ENCODE measurements at places on chromosomes 11 and 22.

- ATAC-seq, result no peak
- H3K27me3 ChIP-seq, result no peaks in the 10 kb centered on the region
- H3K4me3 ChIP-seq, result no peak overlapping the region
- no peaks in the 10 kb centered on the region for H3K36me3 ChIP-seq
- H3K4me1 ChIP-seq, result no peaks in the 10 kb centered on the region
- no peak overlapping the region for H3K27ac ChIP-seq
Measured at GRCh38 chr11:32990481-32990880, 25.2 kb upstream of the DEPDC7 start.

DNA sequence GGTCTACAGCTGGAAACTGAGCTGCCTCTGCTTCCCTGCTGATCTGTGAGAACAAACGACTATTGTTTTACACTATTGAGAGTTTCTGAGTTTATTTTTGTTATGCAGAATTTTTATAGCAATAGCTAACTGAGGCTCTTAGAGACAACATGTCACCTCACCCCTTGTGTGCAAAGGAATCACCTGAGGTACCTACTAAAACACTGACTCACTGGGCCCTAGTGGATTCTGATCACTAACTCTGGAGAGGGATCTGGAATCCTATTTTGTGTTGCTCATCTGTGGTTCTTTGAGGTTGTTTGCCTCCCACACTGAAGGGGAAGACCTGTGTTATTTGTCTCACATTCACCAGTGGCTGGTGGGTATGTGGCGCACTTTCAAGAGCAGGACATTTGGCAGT is 13.4 kb upstream of the B3GAT1 start:
- peaks cover 53% of the 10 kb centered on the region for H3K27me3 ChIP-seq
- no peak for ATAC-seq
- no peak overlapping the region for H3K4me3 ChIP-seq
- no peak overlapping the region for H3K27ac ChIP-seq

DNA sequence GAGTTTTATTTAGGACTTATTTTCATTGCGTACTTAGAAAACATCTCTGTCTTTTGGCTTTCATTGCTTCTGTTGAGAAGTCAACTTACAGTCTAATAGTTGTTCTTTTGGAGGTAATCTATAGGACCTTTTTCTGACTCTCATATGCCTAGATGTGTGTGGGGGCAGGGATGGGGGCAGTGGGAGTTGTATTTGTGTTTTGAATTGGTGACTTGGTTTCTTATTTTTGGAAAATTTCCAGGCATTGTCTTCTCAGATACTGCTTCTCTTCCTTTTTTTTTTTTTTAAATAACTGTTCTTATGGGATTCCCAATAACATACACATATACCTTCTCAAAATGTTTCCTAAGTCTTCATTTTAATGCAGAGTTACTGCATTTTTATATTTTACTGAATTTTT is 58.0 kb downstream of the FAR1 start:
- H3K4me3 ChIP-seq, result no peak overlapping the region
- H3K36me3 ChIP-seq, result peaks cover 49% of the 10 kb centered on the region
- H3K27me3 ChIP-seq, result no peaks in the 10 kb centered on the region
- H3K4me1 ChIP-seq, result no peaks in the 10 kb centered on the region
- H3K27ac ChIP-seq, result no peak overlapping the region

GRCh38 chr11:86513746-86514373 is 139.2 kb downstream of the CCDC81 start:
- H3K27me3 ChIP-seq, result no peaks in the 10 kb centered on the region
- H3K27ac ChIP-seq, result no peak overlapping the region
- H3K4me1 ChIP-seq, result peaks cover 7% of the 10 kb centered on the region
- H3K36me3 ChIP-seq, result no peaks in the 10 kb centered on the region

DNA sequence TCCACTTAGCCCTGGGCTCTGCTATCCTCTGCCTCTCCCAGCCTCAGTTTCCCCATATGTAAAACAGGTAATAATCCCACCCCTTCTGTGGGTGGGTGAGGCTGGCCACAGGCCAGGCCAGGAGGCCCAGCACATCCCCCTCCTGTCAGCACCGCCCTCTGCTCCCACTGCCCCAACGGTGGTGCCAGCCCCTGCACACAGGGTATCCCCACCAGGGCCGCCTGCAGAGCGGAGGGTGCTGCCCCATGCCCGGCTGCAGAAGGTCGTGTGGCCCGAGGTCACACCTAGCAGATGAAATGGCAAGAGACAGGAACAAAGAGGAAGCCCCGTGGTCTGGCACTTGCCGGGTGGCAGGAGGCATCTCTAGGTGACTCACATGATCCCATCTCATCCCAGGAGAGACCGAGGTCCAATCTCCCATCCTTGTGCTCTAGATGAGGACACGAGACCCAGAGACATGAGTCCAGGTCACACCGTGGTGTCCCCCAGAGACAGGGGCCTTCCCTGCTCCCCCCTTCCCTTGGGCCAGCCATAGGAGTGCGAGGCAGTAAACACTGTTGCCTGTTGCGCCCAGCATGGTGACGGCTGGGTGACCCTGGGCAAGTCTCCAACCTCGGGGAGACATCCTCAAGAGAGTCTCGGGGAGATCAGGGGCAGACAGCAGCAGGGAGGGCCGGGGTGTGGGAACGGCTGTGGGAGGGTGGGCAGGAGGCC is 27.2 kb upstream of the PPARA start:
- no peak overlapping the region for H3K4me3 ChIP-seq
- H3K27me3 ChIP-seq, result no peaks in the 10 kb centered on the region
- peaks cover 28% of the 10 kb centered on the region for H3K4me1 ChIP-seq
- H3K27ac ChIP-seq, result no peak overlapping the region
- no peaks in the 10 kb centered on the region for H3K36me3 ChIP-seq

- H3K4me3 ChIP-seq, result no peak within 1 kb of the TSS
- H3K27me3 ChIP-seq, result peaks cover 19% of the 10 kb centered on the region
- H3K4me1 ChIP-seq, result no peaks in the 10 kb centered on the region
- no peaks in the 10 kb centered on the region for H3K36me3 ChIP-seq
- H3K27ac ChIP-seq, result no peak within 1 kb of the TSS
- ATAC-seq, result no peak
Measured at GRCh38 chr11:128942817-128943427, at the start of gene TP53AIP1. Gene TP53AIP1, minus strand, starts transcription at chr11:128942871. Its CDS starts 5,053 bp downstream, at chr11:128937818.

GRCh38 chr22:35863432-35863831 is 145.8 kb downstream of the APOL5 start:
- ATAC-seq, result no peak
- no peaks in the 10 kb centered on the region for H3K36me3 ChIP-seq
- peaks cover 3% of the 10 kb centered on the region for H3K4me1 ChIP-seq
- no peak overlapping the region for H3K4me3 ChIP-seq
- H3K27me3 ChIP-seq, result no peaks in the 10 kb centered on the region

DNA sequence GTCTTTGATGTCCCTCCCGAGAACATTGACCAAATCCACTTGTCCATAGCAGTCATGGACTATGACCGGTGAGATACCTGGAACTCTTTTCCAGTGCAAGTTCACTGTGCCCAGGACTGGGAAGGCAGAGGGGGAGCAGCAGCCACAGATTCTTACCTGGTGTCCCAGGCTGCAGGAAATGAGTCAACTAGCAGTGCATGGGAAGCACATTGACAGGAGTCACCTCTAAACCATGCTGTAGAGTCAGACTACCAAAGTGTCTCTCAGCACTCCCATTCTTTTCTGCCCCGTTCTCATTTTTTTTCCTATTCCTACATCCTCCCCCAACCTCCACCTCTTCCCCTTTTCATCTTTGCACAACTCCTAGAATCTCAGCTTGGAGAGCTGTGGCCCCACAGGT is 67.2 kb upstream of the OLFML1 start:
- H3K4me1 ChIP-seq, result no peaks in the 10 kb centered on the region
- ATAC-seq, result no peak
- H3K27me3 ChIP-seq, result peaks cover 9% of the 10 kb centered on the region
- no peaks in the 10 kb centered on the region for H3K36me3 ChIP-seq

DNA sequence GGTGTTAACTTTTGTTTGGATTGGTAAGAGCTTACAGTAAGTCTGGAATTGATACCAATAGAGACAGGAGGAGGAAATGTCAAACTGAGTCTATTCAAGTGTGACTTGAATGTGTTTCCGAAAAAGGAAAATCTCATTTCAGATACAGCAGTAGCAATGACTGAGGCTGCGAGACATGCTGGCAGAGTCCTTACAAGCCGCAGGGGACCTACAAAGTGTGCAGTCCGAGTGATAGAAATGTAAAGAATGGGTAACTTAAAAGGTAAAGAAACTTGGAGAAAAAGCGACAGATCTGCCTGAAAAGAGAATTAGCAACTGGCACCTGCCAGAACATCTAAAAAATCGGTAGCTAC is 444 bp downstream of the CWF19L2 start:
- peak overlapping the region; percentile 86 for H3K4me3 ChIP-seq
- ATAC-seq, result no peak
- peaks cover 23% of the 10 kb centered on the region for H3K4me1 ChIP-seq
- H3K27me3 ChIP-seq, result no peaks in the 10 kb centered on the region
- peak overlapping the region; percentile 73 for H3K27ac ChIP-seq

DNA sequence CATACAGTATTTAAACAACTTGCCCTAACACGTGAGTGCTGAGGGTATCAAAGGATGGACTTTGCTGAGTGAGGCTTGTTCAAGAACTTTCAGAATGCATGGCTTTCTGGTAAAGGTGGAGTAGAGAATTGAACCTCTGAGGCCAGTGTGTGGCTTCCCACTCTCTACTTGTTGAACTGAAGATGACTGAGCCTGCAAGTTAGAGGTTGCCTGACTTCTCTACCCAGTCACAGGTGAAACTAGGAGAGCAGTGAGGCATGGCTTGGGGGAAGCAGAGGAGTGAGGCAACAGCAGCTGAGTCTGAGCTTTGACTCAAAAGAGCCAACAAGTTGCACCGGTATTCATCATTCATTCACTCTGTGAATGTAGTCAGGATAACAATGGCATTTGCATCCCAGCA is 256.4 kb upstream of the SESN3 start:
- H3K4me3 ChIP-seq, result no peak overlapping the region
- no peaks in the 10 kb centered on the region for H3K27me3 ChIP-seq
- no peak for ATAC-seq
- H3K27ac ChIP-seq, result no peak overlapping the region

DNA sequence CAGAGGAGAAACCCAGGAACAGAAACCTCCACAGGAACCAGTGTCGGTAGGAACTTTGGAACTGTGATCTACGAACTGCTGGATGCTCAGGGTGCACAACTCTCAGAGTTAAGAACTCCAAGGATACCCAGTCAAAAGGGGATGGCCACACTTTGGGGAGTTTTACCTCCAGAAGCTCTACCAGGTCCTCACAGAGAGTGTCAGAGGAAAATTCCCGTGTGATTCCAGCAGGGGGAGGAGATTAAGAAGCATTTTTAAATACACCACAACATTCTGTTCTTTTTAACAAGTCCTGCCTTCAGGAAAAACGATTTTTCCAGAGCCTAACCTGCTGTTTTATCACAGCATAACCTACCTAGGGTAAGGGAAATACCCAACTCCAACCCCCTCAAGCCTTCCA is 104.0 kb downstream of the SOX6 start:
- H3K27me3 ChIP-seq, result no peaks in the 10 kb centered on the region
- no peaks in the 10 kb centered on the region for H3K36me3 ChIP-seq
- H3K4me1 ChIP-seq, result no peaks in the 10 kb centered on the region
- no peak for ATAC-seq
- H3K27ac ChIP-seq, result no peak overlapping the region

DNA sequence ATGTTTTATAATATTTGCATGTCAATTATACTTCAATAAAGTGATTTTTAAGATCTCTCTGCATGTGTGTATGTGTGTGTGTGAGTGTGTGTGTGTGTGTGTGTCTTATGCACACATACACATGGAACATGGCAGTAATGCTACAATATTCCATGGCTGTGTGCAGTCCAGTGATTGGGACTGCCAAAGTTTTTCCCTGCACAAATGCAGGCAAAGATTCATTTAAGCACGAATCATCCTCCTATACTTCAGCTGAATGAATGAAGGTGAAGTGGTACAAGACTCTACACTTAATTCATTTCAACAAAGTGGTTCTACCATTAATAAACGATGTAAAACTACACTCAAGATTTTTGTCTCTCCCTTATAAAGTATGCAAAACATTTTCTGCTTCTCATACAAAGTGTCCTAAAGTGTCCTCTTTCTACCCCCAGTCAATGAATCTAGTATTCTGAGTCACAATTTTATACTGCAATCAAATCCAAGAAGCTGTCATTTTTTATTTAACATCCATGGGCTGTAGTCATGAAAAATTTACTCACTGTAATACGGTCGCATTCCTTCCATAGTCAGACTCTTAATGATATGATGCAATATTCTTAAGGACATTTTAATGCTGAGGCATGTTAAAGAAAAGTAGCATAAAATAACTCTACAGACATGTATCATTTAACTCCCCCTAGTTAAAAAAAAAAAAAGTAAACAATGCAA is 132.4 kb downstream of the TTC28 start:
- ATAC-seq, result peak; percentile 36
- no peak overlapping the region for H3K27ac ChIP-seq
- H3K4me1 ChIP-seq, result no peaks in the 10 kb centered on the region
- H3K27me3 ChIP-seq, result no peaks in the 10 kb centered on the region
- H3K36me3 ChIP-seq, result peaks cover 3% of the 10 kb centered on the region

- H3K27me3 ChIP-seq, result no peaks in the 10 kb centered on the region
- no peak overlapping the region for H3K27ac ChIP-seq
- H3K4me1 ChIP-seq, result no peaks in the 10 kb centered on the region
- ATAC-seq, result no peak
Measured at GRCh38 chr22:20401376-20402014, 7.5 kb downstream of the ZNF74 start.

DNA sequence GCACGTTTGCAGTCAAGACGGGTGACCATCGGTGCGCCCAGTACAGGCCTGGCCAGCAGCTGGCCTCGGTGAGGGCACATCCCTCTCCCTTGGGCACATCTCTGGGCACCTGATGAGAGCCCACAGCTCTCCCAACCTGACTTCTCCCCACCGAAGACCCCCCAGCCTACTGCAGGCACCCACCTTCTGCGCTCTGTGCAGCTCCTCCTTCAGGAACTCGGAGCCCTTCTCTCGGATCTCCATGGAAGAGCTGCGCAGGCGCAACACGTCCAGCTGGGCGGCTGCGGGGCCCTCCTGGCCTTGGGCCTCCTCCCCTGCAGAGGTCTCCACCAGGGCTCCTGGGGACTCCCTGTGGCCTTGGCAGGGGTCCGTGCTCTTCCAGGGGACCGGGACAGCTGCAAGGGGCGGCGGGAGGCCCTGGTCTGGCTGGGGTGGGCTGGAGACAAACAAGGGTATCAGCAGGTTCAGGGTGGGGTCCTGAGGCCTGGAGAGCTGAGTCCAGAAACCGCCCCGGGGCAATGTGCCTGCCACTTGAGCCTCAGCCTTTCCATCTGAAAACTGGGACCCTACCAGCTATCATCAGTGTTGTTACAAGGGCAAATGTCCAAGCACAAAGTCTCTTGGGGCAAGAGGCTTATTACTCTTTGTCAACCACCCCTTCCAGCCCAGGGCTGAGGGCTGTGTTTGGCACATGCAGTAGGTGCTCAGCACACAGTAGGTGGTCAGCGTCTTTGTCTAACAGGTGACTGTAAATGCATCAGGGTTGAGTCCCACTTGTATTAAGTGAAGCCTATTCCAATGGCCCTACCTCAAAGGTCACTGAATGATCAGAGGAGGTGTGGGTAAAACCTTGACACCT is 9.3 kb downstream of the RAB3IL1 start:
- H3K27ac ChIP-seq, result peak overlapping the region; percentile 50
- H3K36me3 ChIP-seq, result peaks cover 50% of the 10 kb centered on the region
- no peaks in the 10 kb centered on the region for H3K27me3 ChIP-seq
- no peak for ATAC-seq
- H3K4me3 ChIP-seq, result no peak overlapping the region
- peaks cover 56% of the 10 kb centered on the region for H3K4me1 ChIP-seq
